ENCODE measurements at places on chromosomes 3 and 15.

DNA sequence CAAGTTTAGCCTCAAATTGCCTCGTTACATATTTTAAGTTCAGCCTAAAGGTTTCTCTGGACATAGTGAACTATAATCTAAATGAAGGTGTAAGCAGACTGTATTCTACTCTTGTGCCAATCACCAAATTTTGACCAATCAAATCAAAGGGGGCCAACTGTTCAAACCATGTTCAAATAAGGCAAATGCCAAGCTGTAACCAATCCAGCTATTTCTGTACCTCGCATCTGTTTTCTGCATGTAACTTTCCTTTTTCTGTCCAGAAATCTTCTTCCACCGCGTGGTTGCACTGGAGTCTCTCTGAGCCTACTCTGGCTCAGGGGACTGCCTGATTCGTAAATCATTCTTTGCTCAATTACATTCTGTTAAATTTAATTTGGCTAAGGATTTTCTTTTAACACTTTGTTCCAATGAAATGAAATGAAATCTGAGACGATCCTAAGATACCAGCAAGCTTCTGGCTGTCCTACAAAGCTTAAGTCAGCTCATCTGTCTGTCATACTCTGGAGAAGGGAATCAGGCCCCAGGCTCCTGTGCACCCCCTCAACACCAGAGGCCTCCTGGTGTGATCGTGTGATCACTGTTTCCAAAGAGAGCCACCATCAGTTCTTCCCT lies 53.2 kb upstream of the ZNF148 start:
- DNase-seq = no peak

- peak; percentile 83 for DNase-seq
These were observed 55.2 kb downstream of the IQSEC1 start for GRCh38 chr3:13018043-13018451.

GRCh38 chr3:42369304-42369703 lies 41.1 kb downstream of the LYZL4 start:
- no peak for DNase-seq

- DNase-seq = no peak
These were observed 145.7 kb upstream of the MEIS2 start for GRCh38 chr15:37246065-37246464.

DNA sequence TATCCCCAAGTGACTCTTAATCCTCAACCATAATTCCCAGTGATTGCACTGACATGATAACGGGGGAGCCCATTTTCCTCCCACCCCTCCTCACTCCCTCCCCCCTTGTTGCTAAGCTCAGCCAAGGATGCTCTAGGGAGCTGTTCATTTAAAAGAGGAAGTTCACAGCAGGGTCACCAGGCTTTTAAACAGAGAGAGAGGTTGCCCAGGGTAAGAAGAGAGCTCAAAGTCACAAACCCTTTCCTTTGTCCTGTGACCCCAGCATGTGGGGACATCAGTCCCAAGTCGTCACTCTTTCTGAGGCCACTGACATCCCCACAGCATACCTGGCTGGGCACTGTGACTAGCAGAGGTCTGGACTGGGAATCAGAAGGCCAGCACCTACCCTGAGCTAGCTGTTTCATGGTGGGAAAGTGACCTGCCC lies 144.1 kb downstream of the RORA start:
- DNase-seq = no peak

- no peak for DNase-seq
These were observed 7.3 kb upstream of the TNFSF10 start for GRCh38 chr3:172530566-172530965.

- no peak for DNase-seq
These were observed 466.3 kb downstream of the ZIC1 start for GRCh38 chr3:147875498-147875897.

GRCh38 chr3:170049146-170050000 lies 11.6 kb downstream of the GPR160 start:
- peak; percentile 85 for DNase-seq

DNA sequence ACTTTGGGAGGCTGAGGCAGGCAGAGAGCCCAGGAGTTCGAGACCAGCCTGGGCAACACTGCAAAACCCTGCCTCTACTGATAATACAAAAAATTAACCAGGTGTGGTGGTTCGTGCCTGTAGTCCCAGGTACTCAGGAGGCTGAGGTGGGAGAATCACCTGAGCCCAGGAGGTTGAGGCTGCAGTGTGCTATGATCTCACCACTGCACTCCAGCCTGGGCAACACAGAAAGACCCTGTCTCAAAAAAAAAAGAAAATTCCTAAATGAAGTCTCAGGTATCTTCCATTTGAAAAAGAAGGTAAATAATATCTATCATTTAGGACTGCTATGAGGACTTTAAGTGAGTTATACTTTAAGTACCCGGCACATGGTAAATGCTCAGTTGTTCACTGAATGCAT lies 2.9 kb downstream of the SMARCC1 start:
- no peak for DNase-seq

GRCh38 chr3:96753124-96753523 lies 61.3 kb upstream of the EPHA6 start:
- DNase-seq = no peak

DNA sequence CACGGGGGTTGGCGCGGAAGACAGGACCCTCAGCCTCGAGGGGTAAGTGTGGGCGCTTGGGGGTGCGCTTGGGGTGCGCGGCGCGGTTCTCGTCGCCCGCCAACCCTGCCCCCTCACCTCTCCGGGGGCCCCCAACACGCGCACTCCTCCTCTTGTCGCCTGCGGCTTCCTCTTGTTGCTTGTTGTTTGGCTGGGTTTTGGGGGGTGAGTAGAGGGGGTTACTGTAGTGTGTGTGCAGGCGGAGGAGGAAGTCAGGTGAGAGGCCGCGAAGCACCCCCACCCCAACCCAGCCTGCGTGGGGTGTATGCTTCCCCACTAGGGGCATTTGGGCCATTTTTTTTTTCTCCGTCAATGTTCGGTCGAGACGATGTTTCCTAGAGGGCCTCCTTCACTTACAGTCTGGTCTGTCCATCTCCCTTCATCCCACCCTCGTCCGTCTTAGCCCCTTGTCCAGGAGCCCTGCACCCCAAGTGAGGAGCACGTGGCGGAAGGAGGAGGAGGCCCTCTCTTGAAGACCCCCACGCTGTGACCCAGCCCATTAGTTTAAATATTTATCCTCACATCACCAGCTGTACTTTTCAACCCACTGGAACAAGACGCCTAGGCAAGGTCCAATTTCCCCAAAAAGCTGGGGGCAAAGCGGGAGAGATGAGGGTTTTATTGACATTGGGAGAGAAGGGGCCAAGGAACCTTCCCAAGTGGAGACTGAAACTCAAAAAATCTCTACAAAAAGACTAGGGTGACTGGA lies 20.4 kb upstream of the SATB1 start:
- no peak for DNase-seq

DNA sequence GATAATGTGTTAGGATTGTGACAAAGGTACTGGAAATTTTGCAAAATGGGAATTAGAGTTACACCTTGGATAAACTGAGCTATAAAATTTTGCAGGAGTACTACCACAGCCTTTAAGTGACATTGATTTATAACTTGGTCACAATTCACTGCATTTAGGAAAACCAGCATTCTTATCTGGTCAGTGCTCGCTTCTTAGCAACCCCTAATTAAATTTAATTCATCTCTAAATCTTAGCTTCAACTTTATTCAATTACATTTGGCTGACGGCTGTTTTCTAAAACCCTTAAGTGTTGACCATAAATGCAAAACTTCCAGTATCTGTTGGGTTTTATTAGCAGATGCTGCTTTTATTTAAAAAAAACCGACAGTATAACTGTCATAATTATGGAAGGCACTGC lies 31.3 kb downstream of the TFRC start:
- no peak for DNase-seq

- no peak for DNase-seq
These were observed 5.5 kb downstream of the WDR73 start for GRCh38 chr15:84648539-84648938.

DNA sequence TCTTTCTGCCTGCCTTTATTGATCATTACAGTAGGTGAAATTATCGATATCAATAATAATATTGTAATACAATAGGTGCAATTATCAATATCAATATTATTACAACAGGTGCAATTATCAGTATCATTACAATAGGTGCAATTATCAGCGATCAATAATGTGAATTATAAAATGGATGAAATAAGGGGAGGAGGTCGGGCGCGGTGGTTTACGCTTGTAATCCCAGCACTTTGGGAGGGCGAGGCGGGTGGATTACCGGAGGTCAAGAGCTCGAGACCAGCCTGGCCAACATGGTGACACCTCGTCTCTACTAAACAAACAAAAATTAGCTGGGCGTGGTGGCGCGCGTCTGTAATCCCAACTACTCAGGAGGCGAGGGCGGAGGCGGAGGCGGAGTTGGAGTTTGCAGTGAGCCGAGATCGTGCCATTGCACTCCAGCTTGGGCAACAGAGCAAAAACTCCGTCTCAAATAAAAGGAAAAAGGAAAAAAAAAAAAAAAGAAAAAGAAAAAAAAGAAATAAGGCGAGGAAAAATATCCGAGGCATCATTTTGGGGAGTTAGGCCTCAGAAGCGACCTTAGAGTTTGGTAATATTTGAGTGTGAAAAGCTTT lies 611 bp upstream of the BNIP2 start:
- DNase-seq = peak; percentile 70

DNA sequence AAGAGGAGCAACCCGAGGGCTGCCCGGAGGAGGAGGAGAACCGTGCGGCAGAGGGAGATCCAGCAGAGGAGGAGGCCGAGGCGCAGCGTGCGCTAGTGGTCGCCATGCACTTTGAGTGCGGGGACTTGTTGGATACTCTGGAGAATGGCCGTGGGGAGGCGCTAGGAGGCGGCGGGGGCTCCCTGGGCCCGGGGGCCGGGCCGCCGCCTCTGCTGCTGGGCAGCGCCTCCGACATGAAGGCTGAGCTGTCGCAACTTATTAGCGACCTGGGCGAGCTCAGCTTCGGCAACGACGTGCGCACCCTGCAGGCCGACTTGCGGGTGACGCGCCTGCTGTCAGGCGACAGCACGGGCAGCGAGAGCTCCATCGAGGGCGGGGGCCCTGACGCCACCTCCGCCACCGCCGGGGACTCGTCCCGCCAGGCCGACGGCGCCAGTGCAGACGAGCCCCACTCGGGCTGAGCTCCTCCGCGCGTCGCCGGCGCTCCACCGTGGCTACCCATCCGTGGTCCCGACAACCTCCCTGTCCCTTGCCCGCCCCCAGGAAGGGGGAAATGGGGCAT lies 2.0 kb downstream of the FAM43A start:
- DNase-seq = peak; percentile 62

- DNase-seq = no peak
These were observed 33.2 kb upstream of the NR2C2 start for GRCh38 chr3:14913926-14914778.

GRCh38 chr15:48242015-48242414 lies 35.9 kb downstream of the SLC12A1 start:
- DNase-seq = no peak
